ENCODE measurements at places on chromosomes 6 and 20.

DNA sequence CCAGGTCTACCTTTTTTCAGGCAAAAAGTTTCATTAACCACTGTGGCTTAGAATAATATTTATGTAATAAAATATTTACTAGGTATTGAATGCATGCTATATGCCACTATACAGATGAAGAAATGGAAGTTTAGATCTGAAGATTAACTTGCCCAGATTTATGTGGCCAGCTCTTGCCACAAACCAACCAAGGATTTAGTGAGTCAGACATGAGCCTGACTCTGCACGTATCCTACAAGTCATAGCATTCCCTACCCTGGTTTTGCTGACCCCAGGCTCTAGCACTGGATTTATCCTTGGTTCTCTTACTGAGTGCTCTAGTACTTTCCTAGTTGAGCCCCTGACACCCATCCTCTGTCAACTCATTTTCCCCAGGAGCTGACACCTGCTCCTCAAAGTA, 75.4 kb downstream of the ANKEF1 start:
- DNase-seq, result no peak

- DNase-seq, result no peak
These were observed 368.9 kb downstream of the UTRN start for GRCh38 chr6:144653885-144654505.

GRCh38 chr20:52204136-52204535, 12.6 kb upstream of the ZFP64 start:
- DNase-seq, result no peak

DNA sequence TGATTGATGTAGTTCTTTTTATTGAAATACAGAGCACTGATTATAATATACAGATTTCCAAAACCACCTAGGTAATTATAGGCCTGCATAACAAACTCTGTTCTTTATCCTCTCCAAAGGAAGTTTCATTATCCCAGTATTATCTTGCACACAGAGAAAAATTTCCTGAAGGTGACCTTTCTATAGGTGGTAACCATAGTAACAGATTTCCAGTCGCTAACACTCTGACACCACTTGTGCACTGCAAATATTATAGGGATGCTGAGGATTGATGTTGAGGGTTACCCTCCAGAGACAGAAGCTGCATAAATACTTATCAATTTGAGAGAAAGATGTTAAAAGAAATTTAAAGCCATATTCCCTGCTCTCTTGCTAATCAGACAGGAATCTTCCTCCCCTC, 274.5 kb upstream of the NRSN1 start:
- no peak for DNase-seq

- no peak for DNase-seq
These were observed 4.1 kb downstream of the NHLRC1 start for GRCh38 chr6:18118330-18118729.

DNA sequence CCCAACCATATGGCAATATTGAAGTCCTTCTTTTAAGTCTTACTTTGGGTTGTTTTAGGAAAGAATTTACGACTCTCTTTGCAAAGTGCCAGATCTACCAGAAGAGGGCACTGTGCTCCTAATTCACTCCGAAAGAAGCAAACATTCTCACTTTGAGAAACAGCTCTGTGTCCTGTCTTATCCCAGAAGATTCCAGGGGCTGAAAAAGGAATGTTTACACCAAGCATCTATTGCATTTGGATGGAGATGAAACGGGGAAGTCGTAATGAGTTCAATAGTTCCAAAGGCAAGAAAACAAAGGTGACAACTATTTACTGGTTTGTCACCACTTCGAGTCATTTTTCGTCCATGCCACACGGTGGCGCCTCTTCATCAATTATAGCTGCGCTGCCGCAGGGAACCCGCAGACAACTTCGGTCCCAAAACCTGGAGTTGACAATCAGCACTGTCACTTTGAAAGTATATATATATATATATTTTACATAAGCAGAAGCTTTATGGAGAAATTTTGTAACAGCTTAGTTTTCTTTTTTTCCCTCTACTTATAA, 121.6 kb downstream of the MOXD1 start:
- DNase-seq, result no peak

DNA sequence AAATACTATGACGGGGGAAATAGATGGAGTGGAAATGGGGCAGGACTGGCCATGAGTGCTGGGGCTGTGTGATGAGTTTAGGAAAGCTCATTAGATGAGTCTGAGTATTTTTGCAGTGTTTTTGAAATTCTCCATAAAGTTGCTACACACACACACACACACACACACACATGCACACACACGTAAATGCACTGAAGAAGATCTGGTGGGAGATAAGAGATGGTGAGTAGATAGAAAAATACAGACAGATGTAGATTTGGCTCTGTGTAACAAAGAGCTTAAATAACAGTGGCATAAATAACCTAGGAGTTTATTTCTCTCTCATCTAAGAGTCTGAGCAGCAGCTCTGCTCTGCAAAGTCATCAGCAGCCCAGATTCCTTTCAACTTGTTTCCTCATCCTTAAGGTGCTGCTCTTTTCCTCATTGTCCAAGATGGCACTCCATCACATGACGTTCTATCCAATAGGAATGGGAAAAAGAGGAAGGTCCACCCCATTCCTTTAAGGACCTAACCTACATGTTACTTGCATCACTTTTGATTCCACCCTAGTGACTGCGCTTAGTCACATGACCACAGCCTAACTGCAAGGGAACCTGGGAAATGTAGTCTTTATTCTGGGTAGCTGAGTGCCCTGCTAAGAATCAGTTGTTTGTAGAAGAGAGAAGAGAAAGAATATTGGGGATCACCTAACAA, 76.4 kb downstream of the EYA2 start:
- no peak for DNase-seq

DNA sequence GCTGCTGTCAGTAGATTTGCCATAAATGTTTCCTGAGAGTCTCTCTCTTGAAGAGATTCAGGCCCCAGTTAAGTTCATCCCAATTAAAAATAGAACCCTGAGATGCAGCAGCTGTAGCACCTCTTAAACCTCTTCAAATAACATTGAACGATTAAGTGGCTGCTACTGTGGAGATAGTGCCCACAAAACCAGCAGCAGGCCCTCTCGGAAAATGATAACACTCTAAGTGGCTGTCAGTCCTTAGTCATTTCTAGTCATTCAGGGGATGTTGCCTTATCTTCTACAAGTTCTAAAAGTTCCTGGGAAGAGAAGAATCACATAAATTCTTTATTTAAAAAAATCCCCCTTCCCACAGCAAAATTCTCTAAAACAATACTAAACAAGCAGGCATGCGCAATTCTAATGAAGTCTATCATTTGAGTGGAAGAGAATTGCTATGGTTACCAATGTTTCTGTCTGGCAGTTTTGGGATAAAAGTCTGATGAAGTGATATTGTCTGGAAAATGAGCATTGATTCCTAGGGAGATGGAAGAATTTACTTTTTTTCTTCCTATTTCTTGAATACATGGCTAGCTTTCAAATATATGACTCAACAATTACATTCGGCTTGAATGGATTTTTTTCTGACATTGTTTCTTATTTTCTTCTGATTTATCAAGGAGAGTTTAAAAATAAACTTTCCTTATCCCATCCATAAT, 131.9 kb downstream of the TRMT11 start:
- DNase-seq, result no peak

- no peak for DNase-seq
These were observed 215.5 kb downstream of the ALDH8A1 start for GRCh38 chr6:134734312-134734869.

DNA sequence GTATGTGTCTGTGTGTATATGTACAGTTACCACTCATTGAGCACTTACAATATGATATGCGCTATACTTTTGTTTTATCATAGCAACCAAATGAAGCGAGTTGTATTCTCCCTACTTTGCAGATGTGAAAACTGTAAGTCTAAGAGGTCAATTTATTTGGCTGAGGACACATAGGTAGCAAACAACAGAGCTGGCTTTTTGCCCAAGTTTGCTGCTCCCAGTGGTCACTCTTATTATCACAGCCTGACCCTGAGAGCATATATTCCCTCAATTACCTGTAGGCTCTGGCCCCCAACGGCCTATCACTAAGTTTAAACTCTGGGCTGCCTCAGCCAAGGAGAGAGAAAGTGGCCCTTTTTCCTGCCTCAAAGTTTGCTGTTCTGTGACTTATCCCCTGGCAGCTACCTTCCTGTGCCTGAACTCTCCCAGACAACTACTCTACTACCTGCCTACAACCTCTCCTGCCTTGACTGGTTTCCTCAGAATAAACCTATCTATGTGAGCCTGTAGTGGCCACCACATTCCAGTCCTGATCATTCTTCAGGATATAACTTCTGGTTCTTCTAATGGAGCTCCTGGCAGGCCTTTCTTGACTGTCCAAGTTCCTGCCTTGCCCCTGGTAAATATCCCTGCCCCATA, 221.8 kb downstream of the FRK start:
- no peak for DNase-seq

- DNase-seq, result peak; percentile 29
These were observed 878 bp downstream of the HLA-C start for GRCh38 chr6:31270788-31271640.

DNA sequence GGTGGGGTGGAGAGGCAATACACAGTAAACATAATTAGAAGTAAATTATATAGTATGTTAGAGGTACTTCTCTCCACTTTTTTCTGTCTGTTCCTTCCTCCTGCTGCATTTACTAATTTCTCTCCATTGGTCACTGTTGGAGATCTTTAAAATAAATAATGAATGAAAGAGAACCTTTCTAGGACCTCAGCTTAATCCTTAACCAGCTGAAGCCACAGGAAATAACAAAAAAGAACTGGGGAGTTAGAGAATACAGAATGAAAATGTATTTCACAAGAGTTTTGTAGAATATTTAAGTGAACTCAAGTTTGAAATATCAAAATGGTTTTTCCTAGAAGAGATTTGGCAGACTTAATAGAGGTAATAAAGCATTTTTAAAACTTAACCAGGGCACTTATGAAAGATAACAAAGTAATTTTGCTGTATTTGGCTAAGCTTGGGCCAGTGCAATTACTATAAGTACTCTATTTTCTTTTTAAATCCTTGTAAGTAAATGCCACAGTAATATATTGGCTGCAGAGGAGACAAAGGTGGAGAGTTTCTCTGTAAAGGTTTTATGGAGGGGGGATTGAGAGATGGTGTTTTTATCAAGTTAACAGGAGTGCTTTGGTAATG, 405.0 kb downstream of the CDKAL1 start:
- DNase-seq, result no peak

DNA sequence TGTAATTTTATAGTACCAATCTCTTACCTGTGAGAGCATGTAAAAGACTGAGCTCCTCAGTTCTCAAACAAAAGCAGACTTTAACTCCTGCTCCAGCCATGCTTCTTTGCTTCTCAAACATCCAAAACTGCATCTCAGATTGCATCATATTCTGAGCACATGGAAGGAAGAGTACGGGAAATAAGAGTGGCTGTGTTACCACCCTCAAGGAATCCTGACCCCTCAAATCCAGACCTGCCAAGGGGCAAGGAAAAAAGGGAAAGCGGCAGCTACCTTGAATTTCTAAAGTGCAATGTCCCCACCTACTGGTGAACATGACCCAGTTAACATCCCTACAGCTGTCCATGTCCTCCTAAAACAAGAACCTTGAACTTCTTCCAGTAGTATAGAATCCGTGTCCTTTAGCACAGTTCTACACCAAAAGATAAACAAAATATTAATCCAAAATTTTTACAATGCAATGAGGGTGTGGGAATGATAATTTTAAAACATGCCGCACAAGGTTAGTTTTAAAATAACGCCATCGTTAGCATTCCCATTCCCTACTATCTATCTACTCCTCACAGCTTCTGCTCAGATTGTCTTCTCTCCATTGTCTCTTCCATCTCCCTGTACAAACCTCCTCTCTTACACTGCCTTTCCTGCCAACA, 34.1 kb upstream of the HLA-DQB1 start:
- no peak for DNase-seq

- no peak for DNase-seq
These were observed 19.7 kb downstream of the ADTRP start for GRCh38 chr6:11758878-11759277.
